ENCODE measurements at places on chromosomes 12 and 14.

GRCh38 chr12:13981296-13981962, at the start of gene GRIN2B:
Gene GRIN2B, minus strand, starts transcription at chr12:13981602. Its CDS starts 115,394 bp downstream, at chr12:13866208.
- DNase-seq = no peak

- DNase-seq = no peak
Observed at GRCh38 chr12:132490422-132491137, 629 bp downstream of the FBRSL1 start.

DNA sequence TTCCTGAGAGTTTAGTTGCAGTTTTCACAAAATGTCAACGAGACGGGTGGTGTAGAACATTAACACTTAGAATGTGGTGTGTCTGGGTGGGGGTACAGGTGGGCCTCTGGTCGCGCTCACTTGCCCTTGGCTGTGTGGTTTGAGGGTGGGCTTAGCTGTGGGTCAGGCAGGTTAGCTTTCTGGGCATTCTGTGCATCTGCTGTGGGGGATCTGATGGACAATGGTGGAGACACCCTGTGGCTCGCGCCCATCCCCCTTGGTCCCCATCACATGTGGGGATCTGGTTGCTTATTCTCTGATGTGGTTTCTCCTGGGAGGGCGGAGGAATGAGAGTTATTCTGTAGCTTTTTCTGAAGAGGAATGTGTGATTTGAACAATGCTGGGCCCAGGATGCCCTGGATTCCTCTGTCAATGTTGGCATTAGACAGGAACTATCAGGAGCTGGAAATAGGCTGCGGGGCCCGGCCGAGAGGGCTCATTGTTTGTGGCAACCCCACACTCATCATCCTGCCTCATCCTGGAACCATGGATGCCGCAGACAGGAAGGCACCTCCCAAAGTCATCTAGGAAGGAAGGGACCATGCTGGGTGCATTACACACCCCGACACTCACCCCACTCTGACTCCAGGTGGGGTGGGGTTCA, 101.6 kb downstream of the TSPAN9 start:
- DNase-seq = no peak

GRCh38 chr12:24425601-24425970, 476.1 kb upstream of the SOX5 start:
- no peak for DNase-seq

- DNase-seq = no peak
Observed at GRCh38 chr14:104546591-104547309, 32.8 kb upstream of the C14orf180 start.

DNA sequence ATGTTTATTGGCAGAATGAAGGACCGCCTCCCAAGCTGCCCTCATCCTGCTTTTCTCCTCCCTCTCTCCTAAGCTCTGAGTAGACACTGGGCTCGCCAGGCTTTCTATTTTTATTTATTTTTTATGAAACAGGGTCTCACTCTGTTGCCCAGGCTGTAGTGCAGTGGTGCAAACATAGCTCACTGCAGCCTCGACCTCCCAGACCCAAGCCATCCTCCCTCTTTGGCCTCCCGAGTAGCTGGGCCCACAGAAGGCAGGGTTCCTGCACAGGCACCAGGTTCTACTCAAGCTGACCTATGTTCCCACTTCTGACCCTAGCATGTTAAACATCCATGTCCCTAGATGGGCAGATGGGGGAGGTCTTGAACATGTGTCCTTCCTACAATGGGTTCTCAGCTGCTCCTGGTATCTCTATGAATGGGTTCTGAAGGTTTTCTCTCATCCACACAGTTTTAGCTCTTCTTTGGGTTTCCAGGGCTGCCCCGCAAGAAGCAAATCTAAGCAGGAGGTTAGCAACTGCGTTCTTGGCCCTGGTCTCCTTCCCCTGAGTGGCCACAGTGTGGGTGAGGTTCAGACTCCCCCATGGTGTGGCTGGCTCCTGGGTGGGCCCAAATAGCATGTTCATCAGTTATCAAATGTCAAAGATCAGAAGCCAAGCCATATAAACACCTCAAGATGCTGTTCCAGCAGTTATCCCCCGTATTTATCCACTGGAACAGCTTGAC, 167.3 kb downstream of the ZFP36L1 start:
- DNase-seq = no peak

Data from effector memory CD8-positive, alpha-beta T cell (primary cell).